ENCODE measurements at places on chromosomes 16 and 17.
A peak's percentile ranks its signal among the peaks of the same experiment; 100 is the strongest.

GRCh38 chr17:60964160-60964559 is 286.5 kb downstream of the BCAS3 start:
- no peak for DNase-seq

DNA sequence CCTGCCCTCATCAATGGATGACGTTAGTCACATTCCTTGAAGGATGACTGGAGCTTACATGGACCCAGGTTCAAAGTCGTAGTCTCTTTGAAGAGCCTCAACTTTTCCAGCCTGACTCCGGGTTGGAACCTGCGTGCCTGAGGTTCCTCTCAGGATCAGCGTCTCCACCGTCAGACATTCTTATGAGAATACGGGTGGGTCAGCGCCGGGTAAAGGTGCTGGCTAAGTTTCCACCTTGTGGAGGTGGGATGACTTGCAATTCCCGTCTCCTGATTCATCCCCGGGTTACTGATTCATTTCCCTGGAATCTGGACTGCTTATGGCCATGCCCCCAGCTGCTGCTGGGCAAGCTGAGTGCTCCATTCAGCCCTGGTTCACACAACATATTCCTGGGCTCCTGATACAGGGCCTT is 38.9 kb upstream of the CMIP start:
- DNase-seq: no peak

GRCh38 chr16:15808071-15808470 is 48.8 kb downstream of the MYH11 start:
- DNase-seq: no peak

GRCh38 chr16:13441675-13442074 is 478.3 kb upstream of the ERCC4 start:
- no peak for DNase-seq

GRCh38 chr17:78986048-78986648 is 6.4 kb upstream of the LGALS3BP start:
- no peak for DNase-seq

GRCh38 chr17:12024327-12024726 is 3.6 kb downstream of the MAP2K4 start:
- no peak for DNase-seq

DNA sequence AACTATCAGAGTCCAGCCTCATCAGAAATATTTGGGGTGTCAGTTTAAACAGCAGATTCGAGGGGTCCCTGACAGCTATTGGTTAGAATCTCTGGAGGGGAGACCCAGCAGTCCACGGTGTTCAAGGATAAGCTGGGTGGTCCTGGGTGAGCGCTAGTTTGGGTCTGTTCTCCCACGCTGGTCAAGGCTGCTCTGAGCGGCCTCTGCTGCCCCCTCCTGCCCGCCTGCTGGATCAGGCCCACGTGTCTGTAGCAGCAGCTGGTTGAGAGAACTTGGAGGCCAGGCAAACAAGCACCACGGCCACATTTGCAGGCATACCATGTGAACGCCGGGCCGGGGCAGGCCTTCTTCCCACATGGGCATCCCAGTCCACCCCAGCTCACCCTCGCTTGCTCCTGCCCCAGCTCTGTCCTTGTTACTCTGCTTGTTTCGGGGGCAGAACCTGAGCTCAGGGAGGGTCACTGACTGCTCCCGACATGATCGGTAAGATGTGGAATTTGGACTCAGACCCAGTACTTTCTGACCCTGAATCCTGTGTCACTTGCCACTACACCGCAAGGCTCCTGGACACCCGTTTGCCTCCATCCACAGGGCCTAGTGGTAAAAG is 7.4 kb downstream of the FOXF1 start:
- no peak for DNase-seq

DNA sequence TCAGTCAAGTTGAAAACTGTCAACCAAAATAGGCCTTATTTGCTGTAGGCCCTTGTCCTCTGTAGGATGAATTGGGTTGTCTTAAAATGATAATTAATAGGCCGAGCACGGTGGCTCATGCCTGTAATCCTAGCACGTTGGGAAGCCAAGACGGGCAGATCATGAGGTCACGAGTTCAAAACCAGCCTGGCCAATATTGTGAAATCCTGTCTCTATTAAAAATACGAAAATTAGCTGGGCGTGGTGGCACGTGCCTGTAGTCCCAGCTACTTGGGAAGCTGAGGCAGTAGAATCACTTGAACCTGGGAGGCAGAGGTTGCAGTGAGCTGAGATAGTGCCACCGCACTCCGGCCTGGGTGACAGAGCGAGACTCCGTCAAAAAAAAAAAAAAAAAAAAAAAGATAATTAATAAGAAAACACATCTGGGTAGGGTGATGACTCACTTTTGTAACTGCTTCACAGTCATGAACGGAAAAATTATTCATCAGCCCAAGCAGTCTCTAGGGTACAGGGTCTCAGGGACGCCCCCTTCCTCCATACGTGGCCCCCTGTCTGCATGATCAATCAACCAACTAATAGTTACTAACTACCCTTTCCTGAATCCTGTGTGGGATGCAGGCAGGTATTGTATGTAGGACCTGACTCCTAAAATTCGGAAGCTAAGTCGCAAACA is 137.0 kb upstream of the RCVRN start:
- no peak for DNase-seq

DNA sequence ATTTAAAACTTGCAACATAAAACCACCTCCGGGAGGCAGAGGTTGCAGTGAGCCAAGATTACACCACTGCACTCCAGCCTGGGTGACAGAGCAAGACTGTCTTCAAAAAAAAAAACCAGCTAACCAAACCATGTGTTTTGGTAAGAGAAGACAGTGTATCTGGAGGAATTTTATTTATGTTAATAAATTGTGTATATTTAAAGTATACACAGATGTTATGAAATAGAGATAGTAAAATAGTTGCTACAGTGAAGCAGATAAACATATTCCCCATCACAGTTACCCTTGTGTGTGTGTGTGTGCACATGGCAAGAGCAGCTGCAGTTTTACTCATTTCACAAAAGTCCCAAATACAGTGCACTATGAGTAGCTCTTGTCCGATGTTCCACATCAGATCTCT is 54.8 kb upstream of the CRISPLD2 start:
- DNase-seq: no peak

- no peak for DNase-seq
Observed at GRCh38 chr17:17841601-17842025, 4.8 kb upstream of the SREBF1 start.

DNA sequence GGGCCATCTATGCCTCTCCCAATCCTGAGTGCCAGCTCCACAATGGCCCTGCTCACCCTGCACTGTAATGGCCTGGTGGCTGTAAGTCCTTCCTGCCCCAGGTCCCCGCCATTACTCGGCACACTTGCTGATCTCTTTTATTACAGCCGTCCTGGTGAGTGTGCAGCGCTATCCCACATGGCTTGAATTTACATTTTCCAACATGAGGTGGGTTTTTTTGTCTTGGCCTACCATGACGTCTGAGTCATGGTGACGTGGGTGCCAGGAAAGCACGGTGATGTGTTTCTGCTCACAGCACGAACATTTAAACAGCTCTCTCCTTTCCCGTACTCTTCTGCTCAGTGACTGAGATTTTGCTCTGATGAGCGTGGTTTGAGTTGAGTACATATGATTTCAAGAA is 55.2 kb upstream of the FOXF1 start:
- no peak for DNase-seq

- DNase-seq: no peak
Observed at GRCh38 chr17:78774956-78775571, 7.0 kb downstream of the CYTH1 start.

- DNase-seq: no peak
Observed at GRCh38 chr17:48612854-48613691, 2.0 kb downstream of the HOXB8 start.

- peak; percentile 53 for DNase-seq
Observed at GRCh38 chr17:40068917-40069750, 6.4 kb downstream of the THRA start.

DNA sequence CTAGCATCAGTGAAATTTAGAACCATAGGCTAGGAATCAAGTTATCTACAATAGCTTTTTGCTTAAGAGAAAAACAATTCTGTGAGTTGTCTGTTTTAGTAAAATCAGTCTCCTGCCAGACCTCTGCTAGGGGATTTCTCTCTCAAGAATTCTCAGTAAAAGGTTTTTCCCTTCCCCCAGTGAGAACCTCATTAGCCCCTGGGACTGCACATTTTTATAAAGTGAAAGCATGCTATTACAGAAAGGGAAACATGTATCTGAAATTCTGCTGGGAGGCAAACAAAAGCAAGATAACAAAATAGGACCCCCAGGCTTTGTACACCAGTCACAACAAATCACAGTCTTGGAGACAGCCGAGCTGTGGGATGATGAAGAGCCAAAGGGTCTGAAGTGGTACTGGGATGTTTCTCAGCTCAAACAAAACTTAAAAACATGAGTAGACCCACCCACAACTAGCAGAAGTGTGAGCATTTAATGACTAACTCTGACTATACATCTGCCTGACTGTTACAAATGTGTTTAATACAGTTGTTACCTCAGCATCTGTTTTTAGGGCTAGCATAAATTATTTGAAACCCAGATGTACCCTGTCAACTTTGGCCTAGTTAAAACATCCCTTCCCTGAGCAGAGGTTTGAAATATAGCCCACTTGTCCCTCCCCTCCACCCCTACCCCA is 20.0 kb upstream of the GLG1 start:
- no peak for DNase-seq

GRCh38 chr17:32127158-32127897 is 15.0 kb upstream of the RHOT1 start:
- DNase-seq: peak; percentile 39

GRCh38 chr16:10868596-10869469 is 8.2 kb upstream of the CIITA start:
- no peak for DNase-seq

- DNase-seq: no peak
Observed at GRCh38 chr17:77838748-77839697, 119.5 kb upstream of the TNRC6C start.

GRCh38 chr17:64016231-64016784 is 4.1 kb downstream of the ICAM2 start:
- no peak for DNase-seq

DNA sequence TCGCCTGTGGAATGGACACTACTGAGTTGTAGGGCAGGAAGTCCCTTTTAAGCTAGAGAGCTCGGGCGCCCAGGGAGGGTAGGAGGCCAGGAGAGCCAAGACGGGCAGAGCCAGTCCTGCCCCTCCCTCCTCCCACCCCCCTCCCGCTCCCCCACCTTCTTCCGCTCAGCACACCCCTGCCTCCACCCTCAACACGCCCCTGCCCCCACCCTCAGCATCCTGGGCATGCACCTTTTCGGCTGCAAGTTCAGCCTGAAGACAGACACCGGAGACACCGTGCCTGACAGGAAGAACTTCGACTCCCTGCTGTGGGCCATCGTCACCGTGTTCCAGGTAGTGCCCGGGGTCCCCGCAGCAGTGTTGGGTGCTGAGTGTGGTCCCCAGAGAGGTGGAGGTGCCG is 18.3 kb downstream of the TPSG1 start:
- no peak for DNase-seq

DNA sequence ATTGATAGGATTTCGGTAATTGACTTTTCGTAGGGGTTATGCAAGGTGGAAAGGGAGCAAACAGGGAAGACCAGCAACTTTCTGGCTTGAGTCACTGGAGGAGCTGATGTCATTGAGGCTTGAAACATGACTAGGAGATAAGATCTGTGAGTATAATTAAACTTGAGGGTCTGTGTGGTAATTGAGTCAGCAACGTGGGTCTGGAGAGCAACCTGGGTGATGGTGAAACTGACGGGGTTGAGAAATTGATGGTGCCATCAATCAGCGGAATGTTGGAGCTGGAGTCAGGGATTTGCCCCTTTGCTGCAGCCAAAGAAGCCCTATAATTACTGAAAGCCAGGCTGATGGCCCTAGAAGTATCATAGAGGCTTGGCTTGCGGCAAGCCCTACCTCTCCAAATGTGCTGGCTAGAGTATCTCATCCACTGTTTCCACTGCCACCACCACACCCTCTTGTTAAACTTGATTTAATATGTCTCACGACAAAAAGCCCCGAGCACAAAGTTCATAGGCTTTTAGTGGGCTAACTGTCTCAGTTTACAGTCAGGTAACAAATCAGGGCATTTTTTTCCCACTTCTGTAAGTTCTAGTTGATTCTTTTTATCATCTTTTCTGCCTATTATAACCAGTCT is 186.9 kb upstream of the ELAC2 start:
- DNase-seq: no peak

DNA sequence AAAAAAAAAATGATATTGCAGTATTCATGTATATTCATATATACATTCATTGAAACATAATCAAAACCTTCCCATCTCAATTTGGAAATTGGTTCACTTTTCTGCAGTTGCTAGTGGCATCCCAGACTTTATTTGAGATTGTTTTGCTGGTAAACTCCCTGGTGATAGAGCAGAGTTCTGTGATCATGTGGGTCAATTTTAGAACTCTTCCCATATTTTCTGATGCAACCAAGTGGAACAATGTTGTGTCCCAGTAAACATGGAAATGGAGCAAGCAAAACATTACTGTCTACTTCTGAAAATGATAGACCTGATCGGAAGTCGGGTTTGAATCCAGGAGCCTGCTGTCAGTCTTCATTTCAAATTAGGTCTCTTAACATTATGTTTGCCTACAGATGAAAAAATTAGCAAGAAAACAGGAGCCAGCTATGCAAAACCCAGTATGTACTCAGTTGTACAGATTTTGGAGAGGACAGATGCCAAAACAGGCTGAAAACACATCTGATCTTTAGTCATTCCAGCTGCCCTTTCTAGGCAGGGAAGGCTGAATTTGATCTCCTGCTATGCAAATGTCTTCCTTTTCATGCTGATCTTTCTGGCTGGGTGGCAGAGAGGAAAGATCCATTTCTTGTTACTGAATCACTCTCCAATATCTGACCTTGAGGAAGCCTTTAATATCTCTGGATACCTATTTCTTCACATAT is 786.6 kb upstream of the SOX9 start:
- DNase-seq: no peak

DNA sequence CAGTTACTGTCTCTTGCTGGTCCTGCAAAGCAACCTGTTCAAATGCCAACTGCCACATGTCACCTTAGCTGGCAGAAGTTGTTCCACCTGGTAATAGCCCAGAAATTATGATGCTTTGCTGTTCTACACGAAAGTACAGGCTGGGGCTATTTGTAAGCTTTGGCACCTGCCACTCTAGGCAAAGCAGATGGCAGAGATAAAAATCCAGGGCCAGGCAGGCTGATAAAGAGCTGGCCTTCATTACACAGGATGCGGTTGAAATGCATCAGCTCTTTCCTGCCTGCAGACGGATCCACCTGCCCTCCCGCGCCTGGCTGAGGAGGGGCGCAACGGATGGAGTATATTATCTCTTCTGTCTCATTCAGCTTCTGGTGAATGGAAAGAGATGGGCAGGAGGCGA is 29.3 kb upstream of the KDM8 start:
- DNase-seq: no peak

GRCh38 chr17:74257311-74257710 is 16.7 kb upstream of the DNAI2 start:
- no peak for DNase-seq

GRCh38 chr17:2070241-2071023 is 15.5 kb downstream of the HIC1 start:
- DNase-seq: no peak

Data from NCI-H1436 treated with DMSO at 0.1 percent for 48 hours (cell line).